ENCODE measurements at places on chromosomes 1 and 21.

- DNase-seq = no peak
These were observed 610 bp downstream of the AJAP1 start for GRCh38 chr1:4654764-4655673.

DNA sequence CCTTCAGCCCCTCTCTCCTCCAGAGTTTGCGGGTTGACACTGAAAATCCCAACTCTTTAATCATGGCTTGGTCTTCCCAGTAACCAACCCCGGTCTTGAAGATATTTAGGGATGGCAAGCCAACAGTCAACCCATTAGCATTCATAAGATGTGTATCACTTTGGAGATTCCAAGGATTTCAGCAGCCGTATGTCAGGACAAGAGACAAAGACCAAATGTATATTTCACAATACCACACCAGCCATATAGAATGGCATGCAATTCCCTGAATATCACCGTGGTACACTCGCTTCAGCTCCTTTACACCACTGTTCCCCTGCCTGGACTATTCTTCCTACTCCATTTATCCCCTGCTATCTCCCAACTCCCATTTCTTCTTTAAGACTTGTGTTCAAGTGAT, 109.2 kb downstream of the CSMD2 start:
- DNase-seq = no peak

DNA sequence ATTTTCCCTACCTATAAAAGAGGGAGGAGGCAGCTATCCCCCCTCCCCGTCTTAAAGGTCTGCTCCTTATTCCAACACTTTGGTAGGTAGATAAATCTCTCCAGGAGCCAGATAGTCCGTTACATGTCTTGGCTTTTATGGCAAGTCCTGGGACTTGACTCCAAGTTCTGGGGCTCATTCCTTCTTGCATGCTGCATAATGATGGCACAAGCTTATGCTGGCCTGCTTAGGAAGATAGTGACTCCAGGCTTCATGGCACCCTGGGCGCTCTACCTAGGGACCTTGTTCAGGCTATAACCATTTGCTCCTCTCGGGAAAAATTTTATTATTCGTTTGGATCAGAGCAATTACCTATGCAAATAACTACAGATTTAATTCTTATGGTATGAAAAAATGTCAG, 3.7 kb downstream of the SLAMF1 start:
- no peak for DNase-seq

DNA sequence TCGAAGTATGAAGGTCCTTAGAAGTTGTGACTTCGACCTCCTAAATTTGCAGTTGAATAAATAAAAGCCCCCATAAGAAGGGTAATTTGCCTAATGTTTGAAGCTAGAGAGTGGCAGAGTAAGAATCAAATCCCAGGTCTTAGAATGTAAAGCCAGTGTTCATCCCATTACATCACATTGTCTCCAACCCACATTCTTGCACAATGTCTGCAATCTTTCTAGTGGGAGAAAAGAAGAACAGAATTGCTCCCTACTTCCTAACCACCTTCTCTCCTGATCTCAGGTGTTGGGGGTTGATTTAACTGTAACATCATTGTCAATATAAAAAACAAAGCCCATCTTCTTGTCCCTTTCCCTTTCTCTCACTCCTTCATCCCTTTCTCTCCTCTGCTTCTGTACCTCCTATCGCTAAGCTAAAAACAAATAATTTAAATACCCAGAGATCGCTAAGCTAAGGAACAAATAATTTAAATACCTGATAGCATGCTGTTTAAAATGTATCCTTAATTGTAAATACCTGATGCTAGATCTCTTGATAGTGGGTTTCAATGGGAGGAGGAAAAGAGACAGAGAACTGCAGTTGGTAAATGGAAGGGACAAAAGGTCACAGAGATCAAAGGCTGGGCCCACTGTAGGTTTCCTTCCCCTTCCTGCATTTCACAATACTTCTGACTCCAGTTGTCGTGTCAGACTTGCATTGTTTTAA, 32.1 kb upstream of the CCDC190 start:
- DNase-seq = no peak

GRCh38 chr1:25647863-25648262, 31.3 kb downstream of the MAN1C1 start:
- DNase-seq = no peak

DNA sequence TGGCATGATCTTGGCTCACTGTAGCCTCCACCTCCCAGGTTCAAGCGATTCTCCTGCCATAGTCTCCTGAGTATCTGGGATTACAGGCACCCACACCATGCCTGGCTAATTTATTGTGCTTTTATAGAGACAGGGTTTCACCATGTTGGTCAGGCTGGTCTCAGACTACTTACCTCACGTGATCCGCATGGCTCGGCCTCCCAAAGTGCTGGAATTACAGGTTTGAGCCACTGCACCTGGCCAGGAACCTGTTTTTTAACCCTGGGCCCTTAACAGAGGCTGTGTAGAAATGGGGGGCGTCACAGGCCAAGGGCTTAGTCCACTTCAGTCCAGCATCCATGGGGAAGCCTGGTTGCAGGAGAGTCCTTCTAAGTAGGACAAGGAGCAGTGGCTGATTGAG, 9.3 kb downstream of the FBLIM1 start:
- DNase-seq = no peak

Data from central memory CD4-positive, alpha-beta T cell (primary cell).